CD4-positive, alpha-beta T cell (primary cell): ENCODE measurements at places on chromosomes 3 and 15.

DNA sequence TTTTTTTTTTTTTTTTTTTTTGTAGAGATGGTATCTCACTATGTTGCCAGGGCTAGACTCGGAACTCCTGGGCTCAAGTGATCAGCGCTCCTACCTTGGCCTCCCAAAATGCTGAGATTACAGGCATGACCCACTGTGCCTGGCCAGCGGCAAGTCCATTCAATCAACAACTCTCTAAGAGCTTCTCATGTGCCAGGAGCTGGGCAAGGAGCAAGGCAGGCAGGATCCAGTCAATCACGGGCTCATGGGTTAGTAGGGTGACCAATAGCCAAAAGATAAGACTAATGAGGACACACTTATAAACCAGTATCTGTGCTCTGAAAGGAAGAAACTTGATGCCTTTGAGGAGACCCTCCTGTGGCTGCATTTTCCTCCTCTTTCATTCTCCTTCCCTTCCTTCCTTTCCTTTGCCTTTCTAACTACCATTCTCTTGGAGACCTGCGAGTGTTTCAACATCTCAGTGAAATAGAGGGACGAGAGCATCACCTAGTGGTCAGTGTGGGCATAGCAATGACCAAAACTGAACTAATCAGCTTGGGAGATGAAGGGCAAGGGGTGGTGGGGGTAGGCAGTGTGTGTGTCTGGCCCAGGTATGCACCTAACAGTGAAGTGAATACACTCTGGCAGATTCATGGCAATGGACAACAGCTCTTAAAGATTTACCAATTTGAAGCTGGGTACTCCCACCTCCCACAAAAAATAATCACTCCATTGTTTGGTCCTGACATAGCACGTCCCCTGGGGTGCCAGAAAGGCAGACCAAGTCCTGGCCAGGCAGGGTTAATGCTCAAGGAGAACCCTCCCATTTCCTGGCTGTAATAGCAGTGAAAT is 6.3 kb downstream of the RPP25 start:
- peak; percentile 87 for DNase-seq

- no peak for DNase-seq
Measured at GRCh38 chr3:189664311-189664710, 33.1 kb downstream of the TP63 start.

- DNase-seq = no peak
Measured at GRCh38 chr3:57958642-57959422, 49.4 kb upstream of the FLNB start.

- no peak for DNase-seq
Measured at GRCh38 chr15:92383519-92384324, 10.0 kb upstream of the ST8SIA2 start.

DNA sequence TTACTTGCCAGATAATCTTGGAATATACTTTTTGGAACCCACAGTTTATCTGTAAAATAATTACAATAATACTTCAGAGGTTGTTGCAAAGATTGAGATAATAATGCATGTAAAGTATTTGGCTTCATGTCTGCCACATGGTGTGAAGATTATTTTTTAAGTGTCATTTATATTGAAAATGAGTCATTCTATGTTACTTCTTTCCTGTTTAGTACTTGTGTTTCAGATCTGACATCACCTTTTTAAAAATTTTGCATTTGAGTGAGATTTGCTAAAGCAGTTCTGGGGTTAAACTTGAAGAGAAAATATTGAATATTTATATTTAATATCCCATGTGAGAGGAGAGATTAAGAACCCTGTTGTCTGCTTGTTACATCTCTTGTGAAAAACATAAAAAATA is 31.2 kb downstream of the IQGAP1 start:
- no peak for DNase-seq
